ENCODE measurements at places on chromosomes 16 and 17. TPM values are rescaled to one million over a fixed set of nuclear protein-coding genes. Genes with fewer than 3 reads are reported as not detected.
A peak's percentile ranks its signal among the peaks of the same experiment; 100 is the strongest.

DNA sequence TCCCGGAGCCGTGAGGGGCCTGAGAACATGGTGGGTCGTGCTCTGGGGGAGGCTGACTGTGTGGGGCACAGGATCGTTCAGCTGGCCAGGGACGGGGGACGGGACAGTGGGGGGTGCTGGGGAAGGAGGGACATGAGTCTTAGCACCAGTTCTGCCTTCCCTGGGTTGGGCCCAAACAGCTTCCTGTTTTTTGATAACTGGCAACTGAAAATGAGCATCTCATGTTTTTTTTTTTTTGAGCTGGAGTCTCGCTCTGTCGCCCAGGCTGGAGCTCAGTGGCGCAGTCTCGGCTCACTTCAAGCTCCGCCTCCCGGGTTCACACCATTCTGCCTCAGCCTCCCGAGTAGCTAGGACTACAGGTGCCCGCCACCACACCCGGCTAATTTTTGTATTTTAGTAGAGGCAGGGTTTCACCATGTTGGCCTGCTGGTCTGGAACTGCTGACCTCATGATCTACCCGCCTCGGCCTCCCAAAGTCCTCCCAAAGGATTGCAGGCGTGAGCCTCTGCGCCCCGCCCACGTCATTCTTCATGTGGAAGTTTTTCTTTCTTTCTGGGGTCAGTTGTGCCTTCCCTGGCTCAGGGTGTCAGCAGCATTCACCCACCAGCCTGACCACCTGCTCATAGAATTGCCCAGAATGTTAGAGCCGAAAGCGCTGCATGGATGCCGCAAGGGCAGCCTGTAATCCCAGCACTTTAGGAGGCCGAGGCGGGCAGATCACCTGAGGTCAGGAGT, 6.4 kb downstream of the ASPSCR1 start:
- no peak for DNase-seq

CBFA2T3 gene
- 1.7 TPM for total RNA-seq

DNA sequence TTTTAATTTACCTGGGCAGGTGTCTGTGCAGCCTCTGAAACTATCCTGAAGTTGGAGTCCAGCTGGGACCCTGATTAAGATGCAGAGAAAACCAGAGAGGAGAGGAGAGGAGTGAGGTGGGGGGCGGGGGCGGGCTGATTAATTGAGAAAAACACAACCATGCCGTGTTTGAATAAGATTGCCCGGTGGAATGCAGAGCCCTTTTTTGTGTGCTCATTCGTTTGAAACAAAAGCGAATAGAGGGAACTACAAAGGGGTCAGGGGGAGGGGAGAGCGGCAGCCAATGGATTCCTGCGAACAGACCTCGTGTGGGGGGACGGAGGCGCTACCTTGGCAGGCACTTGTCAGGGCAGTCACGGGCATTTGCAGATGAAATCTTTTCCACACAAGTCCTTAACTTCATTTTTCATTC, 355.8 kb downstream of the SOX9 start:
- no peak for DNase-seq

DNA sequence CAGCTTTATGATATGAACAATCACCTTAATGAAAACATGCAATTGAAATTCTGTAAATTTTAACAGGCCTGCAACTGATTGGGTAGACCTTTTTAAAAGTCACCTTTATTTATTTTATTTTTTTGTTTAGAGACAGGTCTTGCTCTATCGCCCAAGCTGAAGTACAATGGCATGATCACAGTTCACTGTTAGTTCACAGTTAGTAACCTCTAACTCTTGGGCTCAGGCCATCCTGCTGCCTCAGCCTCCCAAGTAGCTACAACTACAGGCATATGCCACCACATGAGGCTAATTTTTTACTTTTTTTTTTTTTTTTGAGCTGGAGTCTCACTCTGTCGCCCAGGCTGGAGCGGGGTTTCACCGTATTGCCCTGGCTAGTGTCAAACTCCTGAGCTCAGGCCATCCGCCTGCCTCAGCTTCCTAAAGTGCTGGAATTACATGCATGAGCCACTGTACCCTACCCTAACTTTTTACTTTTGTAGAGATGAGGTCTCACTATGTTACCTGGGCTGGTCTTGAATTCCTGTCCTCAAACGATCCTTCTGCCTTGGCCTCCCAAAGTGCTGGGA, 28.0 kb downstream of the AP1G1 start:
- DNase-seq: no peak

ITGAL gene
- not detected for total RNA-seq

- peak; percentile 74 for DNase-seq
Observed at GRCh38 chr17:67441052-67441895, 64.2 kb downstream of the PITPNC1 start.

GRCh38 chr17:10394201-10394887, 21.5 kb upstream of the MYH13 start:
- DNase-seq: no peak
